ENCODE measurements at places on chromosomes 11 and 22.

GRCh38 chr11:83287631-83288030 is 1.5 kb upstream of the CCDC90B start:
- DNase-seq = no peak

DNA sequence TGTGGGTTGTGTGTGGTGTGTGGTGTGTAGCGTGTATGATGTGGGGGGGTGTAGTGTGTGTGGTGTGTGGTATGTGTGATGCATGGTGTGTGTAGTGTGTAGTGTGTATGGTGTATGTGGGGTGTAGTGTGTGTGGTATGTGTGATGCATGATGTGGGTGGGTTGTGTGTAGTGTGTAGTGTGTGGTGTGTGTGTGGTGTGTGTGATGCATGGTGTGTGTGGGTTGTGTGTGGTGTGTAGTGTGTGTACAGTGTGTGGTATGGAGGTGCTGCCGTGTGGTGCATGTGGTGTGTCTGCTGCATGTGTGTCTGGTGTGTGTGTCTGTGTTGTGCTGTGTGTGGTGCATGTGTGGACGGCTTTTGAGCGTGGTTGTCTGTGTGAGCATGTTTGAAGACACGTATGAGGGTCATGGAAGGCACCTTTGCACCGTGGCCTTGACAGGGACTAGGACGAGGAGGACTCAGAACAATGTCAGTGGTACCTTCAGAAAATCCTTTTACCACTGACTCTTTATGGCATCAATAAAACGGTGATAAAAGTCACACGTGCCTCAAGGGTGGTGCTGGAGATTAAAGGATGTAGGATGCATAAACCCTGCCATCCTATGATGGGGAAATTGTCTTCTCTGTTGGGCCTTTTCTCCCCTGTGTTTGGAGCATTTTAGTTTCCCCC is 328.7 kb upstream of the B3GAT1 start:
- no peak for DNase-seq

DNA sequence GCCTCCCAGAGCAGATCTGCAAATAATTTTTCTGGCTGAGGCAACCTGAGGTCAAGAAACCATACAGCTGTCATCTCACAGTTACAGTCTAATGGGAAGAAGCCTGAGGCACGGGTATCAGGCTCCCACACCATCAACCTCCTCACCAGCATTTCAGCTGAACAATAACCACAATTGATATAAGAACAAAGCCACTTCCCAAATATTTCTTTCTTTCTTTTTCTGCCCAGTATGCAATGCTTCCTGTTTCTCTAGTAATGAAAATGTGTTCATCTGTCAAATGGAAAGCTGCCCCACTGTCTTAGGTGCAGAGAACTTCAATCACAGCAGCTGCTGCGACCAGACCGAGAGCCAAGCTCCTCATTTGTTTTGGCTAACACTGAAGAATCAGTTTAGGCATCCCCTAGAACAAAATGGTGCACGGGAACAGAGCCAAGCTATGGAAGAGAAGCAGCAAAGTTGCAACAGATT is 108.4 kb downstream of the BLID start:
- DNase-seq = no peak

DNA sequence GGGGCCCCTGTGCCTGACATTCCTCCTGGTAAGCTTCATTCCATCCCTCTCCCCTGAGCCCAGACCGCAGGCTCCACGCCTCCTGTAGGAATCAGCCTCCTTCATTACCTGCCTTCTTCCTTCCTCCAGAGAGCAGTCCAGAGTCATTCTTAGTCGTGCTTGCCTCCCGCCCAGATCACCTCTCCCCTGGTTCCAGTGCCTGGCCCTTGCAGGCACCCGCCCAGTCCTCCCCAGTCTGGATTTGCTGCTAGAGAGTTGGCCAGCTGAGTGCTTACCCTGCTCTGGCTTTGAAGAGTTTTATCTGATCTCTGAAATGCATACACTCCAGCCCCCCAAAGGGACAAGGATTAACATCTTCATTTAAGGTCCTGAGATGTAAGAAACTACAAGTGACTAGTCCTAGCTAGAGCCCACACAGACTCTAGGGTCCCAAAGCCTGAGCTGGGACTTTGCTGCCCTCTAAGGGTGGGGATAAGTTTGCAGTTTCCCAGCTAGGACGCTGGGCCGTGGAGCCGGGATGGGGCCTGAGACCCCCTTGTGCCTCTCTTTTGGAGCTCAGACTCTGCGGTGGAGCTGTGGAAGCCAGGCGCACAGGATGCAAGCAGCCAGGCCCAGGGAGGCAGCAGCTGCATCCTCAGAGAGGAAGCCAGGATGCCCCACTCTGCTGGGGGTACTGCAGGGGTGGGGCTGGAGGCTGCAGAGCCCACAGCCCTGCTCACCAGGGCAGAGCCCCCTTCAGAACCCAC is 1.6 kb downstream of the NR1H3 start:
- peak; percentile 37 for DNase-seq

DNA sequence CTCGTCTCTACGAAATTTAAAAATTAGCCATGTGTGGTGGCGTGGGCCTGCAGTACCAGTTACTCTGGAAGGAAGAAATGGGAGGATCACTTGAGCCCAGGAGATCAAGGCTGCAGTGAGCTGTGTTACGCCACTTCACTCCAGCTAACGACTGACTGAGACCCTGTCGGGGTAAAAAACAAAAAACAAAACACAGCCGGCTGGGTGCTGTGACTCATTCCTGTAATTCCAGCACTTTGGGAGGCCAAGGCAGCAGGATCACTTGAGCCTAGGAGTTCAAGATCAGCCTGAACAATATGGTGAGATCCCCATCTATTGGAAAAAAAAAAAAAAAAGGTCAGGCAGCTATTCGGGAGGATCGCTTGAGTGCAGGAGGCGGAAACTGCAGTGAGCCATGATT is 2.4 kb downstream of the PAFAH1B2 start:
- no peak for DNase-seq

DNA sequence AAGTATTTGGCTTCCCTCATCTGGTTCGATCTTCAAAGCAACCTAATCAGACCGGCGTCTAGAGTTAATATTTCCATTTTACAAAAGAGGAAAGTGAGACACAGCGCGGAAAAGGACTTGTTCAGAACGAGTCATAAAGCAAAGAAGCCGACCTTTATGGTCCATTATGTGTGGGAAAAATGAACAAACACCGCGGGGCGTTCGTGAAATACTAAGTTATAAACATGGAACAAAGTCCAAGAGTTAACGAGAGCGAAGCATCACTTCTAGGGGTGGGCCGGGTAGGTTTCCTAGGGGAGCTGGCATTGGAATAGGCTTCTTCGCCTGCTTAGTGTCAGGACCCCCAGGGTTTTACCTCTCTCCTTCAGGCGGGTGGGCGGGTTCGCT is 575 bp downstream of the DUSP18 start:
- DNase-seq = no peak

DNA sequence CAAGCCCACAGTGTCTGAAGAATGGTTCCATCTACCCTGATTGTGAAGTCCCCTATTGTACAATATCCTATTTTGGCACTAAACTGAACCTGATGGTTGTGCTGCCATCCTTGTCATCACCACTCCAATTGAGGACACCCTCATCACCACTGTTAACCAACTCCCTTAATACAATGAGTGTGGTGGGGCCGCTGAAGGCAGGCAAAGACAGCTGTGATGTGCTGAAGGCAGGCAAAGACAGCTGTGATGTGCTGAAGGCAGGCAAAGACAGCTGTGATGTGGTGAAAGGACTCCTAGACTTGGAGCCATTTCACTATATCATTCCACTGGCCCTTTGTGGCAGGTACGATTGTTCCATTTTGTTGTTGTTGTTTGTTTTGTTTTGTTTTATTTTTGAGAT is 481.6 kb downstream of the SOX6 start:
- no peak for DNase-seq

DNA sequence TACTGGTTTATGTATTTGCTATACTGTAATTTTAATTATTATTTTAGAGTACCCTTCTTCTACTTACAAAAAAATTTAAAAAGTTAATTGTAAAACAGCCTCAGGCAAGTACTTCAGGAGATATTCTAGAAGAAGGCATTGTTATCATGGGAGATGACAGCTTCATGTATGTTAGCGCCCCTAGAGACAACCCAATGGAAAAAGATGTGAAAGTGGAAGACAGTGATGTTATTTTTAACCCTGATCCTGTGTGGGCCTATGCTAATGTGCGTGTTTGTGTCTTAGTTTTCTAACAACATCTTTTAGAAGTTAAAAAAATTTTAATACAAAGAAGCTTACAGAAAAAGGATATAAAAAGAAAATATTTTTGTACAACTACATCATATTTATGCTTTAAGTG is 205.0 kb downstream of the FAM76B start:
- DNase-seq = no peak

- DNase-seq = no peak
These were observed 149.1 kb upstream of the E2F8 start for GRCh38 chr11:19389787-19390303.

DNA sequence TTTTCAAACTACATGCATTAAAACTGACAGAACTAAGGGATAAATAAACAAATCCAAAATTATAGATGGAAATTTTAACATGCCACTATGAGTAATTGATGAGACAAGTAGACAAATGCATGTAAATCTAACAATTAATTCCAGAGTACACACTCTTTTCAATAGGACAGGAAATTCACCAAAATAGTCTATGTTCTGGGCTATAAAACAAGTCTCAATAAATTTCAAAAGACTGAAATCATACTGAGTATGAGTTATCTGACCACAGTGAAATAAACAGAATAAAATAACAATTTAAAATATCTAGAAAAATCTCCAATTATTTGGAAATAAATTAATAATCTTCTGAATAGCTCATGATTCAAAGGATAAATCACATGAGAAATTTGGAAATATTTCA is 38.5 kb upstream of the ME3 start:
- no peak for DNase-seq

GRCh38 chr22:29831186-29831921 is 6.7 kb downstream of the ASCC2 start:
- no peak for DNase-seq

DNA sequence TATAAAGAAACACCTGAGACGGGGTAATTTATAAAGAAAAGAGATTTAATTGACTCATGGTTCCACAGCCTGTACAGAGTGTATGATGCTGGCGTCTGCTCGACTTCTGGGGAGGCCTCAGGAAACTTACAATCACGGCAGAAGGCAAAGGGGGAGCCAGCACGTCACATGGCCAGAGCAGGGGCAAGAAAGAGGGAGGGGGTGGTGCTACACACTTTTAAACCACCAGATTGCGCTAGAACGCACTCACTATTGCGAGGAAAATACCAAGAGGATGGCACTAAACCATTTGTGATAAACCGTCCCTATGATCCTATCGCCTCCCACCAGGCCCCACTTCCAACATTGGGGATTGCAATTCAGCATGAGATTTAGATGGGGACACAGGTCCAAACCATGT is 79.7 kb upstream of the CARD18 start:
- DNase-seq = no peak

DNA sequence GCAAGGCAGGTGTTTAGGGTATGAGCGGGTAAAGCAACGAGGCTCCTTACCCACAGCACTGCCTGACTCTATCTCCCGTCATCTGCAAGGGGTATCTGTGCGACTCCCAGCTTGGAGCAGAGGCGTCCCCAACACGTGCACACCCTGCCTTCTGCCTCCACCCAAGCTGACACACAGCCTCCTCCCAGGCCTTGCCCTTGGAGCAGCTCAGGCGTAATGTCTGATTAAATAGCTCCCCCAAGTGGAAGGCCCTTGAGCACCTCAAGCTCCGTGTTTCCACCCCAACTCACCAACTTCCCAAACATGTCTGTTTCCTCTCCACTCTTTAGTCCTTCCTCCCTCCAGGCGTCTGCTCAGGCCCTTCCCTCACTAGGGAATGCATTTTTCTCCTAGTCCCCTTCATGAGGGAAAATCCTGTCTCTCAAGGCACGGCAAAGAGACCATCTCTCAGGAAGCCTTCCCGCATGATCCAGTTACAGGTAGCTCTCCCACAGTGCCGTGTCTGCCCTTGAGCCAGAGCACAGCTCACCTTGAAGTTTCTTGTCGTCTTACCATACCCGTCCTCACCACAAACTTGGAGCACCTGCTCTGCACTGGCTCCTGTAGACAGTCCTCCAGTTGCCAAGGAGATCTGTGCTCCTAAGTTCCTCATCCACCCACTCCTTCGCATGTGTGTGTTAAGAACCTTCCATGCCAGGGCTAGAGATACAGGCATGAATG is 15.8 kb downstream of the CYB5R2 start:
- no peak for DNase-seq

DNA sequence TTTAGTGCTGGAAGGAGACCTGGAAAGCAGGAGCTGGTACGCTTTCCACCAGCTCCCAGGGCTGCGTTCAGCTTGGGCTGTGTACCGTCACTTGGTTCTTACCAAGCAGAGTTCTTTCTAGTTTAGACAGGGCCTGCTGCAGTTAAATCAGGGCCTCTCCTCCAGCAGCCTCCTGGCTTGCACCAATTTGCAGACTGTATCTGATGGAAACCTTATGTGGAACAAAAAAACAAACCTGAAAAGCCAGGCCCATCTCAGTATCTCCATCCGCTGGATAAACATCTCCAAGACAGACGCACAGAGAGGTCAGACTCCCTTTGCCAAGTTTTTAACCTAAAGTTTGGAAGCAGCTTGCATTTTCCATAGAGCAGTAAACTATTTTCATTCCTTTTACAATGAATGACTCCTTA is 288.6 kb upstream of the SORL1-AS1 start:
- no peak for DNase-seq

GRCh38 chr11:114216796-114217180 is 79.4 kb upstream of the NNMT start:
- DNase-seq = no peak

DNA sequence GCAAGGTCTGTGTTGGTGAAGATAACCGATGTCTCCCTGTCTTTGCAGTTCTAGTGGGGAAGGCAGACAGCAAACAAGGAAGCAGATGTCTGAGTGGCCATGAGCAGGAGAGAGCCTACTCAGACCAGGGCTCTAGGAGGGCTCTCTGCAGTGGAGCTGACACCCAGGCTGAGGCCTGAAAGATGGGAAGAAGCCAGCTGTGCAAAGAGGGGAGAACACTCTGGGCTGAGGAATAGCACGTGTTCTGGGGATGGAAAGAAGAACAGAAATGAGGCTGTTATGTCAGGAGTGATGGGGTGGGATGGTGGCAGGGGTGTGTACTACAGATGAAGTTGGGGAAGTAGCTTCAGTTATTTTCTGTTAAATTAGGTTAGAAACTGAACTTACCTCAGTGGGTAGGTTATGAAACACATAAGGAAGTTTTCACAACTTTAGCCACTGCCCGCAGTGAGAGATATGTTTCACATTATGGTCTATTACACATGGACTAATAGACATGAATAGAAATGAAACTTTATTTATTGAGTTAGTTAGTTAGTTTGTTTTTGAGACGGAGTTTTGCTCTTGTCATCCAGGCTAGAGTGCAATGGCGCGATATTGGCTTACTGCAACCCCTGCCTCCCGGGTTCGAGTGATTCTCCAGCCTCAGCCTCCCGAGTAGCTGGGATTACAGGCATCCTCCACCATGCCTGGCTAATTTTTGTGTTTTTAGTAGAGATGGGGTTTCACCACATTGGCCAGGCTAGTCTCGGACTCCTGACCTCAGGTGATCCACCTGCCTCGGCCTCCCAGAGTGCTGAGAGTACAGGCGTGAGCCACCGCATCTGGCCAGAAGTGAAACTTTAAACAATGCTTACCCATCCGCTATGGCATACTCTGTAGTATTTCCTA is 7.8 kb downstream of the DCPS start:
- DNase-seq = no peak

GRCh38 chr22:43110444-43110926 is at the start of gene BIK:
Gene BIK (plus strand): TSS chr22:43110750. CDS start chr22:43124023, 13,273 bp downstream.
- peak; percentile 71 for DNase-seq

GRCh38 chr22:31048570-31048969 is 32.5 kb upstream of the SMTN start:
- no peak for DNase-seq
